ENCODE measurements at places on chromosomes 12 and 14.

GRCh38 chr14:45112896-45113781, 21.1 kb downstream of the FKBP3 start:
- DNase-seq: no peak

- no peak for DNase-seq
Measured at GRCh38 chr14:32637582-32637981, 301.1 kb upstream of the NPAS3 start.

GRCh38 chr14:59160506-59160905, 28.0 kb upstream of the DAAM1 start:
- DNase-seq: no peak

DNA sequence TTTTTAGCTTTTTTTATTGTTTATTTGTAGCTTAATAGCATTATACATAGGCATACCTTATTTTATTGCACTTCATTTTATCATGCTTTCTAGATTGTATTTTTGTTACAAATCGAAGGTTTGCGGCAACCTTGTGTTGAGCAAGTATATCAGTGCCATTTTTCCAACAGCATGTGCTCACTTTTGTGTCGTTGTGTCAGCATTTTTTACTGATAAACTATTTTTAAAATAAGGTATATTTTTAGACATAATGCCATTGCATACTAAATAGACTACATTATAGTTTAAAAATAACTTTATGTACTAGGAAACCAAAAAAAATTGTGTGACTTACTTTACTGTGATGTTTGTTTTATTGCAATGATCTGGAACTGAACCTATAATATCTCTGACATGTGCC, 56.2 kb upstream of the RESF1 start:
- DNase-seq: no peak

DNA sequence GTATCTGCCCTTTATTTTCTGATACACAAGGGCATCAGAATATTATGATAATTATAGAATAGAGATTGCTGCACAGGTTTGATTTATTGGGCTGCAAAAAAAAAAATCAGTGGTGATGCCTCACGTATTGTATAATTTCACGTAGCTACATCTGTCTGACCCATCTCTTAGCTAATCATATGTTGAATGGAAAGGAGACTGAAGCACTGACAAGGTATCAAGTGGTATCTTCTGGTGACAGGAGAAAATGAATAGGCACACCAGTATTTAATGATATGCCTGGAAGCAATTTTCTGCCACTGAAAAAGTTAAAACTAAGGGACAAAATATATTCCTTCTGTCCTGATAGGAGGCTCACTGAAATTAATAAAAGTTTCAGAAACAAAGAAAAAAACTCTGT, 837.2 kb upstream of the FBXO33 start:
- no peak for DNase-seq

- no peak for DNase-seq
Measured at GRCh38 chr12:112907415-112908157, 824 bp downstream of the OAS1 start.
